CD4-positive, alpha-beta T cell treated with Interleukin-6 at 100 ng/mL for 8 hours (primary cell): ENCODE measurements at places on chromosomes 11 and 22.
A peak's percentile ranks its signal among the peaks of the same experiment; 100 is the strongest.

GRCh38 chr11:80031014-80031600 is 590.3 kb upstream of the TENM4 start:
- DNase-seq: no peak

DNA sequence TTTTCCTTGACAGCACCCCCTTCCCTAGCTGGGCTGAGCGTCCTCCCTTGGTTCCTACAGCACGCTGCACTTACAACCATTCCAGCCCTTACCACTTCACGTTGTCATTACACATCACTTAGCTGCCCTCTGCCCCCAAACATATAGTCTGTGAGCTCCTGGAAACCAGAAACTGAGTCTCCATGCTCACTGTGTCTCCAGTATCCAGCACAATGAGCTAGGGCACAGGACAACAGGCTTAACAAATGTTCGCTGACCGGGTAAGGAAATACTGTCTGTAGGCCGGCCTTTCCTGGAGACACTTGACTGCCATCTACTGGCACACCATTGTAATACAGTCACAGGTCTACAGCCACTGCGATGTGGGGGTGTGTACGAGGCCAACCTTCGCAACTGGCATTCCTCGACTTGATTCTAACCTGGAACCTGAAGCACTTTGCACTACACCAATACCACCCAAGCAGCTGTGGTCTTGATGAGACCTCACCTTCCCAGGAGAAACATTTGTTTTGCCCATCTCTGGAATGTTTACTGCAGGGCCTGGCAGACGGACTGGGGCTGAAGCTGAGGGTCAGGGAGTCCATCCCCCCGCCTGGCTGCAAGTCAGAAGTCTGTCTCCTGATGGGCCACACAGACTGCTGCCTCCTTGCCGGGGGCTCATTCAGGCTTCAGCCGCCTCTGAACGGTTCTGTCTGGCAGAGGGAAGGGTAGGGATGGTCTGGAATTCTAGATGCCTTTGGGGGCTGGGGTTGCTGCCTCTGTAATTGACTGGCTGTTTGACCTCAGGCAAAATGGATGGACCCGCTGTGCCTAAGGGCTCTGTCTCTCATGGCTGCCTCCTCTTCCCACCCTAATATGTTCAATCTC is 72.0 kb downstream of the SYN3 start:
- DNase-seq: no peak

DNA sequence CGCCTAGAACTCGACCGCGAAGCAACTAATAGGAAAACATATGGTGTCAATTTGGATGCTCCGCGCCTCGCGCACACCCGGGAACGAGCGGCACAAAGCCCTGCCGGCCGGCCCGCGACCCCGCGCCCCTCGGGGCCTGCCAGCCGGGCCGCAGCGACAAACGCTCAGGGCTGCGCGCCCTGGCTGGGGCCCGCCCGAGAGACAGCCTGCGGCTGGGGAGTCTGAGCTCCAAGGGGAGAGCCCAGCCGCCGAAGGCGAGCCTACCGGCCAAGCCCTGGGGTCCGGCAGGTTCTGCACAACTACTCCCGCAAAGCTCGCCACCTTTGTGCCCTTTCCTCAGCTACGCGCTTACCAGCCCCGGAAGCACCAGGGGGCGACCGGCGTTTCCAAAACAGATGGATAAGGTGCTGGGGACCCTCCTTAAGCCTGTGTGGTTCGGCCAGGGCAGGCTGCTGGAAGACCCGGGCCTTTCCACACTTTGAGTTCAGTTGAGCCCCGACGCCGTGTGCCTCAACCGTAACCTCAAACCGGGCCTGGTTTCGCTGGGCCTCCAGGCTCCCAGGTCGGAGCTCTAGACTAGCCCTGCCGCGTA is 6.0 kb downstream of the PAX6 start:
- no peak for DNase-seq

GRCh38 chr11:17887779-17888178 is 125.1 kb downstream of the SERGEF start:
- DNase-seq: no peak

GRCh38 chr22:37291559-37292298 is 9.4 kb downstream of the CYTH4 start:
- DNase-seq: no peak

DNA sequence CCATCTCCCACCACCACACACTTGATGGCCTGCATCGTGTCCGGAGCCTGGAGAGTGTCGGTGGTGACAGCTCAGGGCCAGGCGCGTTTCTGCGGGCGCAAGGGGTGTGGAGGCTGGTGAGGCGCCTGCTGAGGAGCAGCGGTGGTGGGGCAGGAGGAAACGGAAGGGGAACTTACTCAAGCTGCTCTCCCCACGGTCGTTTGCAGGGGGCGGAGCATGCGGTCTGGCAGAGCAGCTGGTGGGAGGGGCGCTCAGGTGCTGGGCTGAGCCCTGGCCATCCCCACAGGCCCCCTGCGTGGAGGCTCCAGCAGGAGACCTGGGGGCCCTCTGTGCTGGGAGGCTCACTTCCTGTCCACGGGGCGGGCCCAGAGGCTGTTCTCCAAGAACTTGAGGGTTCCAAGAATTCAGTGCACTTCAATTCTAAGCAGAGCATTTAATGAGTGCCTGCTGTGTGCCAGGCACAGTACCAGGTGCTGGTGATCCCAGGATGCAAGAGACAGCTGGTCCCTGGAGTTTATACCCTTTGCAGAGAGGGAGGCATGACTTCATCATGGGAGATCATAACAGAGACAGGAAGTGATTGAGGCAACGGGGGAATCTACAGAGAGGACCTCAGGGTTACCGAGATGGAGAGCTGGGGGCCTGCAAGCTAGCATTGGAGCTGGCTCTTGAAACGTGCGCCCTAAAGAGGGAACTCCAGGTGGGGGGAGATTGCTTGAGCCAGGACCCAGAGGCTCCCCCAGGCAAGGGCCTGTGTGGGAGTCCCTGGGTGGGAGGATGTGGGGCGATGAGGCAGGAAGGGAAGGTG is at the start of gene RAC2:
RAC2 (minus strand) TSS at position 156 of the 808 bp plus-strand sequence; CDS start at position 35, 121 bp downstream.
- DNase-seq: peak; percentile 91

DNA sequence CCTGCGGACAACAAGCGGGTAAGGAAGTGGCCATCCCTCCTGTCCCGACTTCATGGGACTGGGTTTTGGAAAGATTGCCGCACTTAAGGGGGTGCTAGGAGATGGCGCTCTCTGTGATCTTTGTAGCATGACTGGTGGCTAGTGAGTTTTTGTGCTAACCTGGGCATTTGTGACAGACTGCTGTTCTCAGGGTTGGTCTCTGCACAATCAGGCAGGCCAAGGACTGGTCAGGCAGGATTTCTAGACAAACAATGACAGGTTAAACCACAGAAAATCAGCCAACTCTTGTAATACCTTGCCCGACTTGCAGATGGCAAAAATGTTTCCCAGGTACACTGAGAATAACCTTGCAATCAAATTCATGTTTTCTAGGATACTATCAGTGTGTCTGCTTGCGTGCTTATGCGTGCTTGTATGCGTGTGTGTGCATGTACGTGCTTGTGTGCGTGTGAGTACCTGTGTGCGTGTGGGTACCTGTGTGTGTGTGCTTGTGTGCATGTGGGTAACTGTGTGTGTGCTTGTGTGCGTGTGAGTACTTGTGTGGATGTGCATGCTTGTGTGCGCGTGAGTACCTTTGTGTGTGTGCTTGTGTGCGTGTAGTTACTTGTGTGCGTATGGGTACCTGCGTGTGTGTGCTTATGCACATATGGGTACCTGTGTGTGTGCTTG is 25.6 kb upstream of the SORL1-AS1 start:
- DNase-seq: no peak

DNA sequence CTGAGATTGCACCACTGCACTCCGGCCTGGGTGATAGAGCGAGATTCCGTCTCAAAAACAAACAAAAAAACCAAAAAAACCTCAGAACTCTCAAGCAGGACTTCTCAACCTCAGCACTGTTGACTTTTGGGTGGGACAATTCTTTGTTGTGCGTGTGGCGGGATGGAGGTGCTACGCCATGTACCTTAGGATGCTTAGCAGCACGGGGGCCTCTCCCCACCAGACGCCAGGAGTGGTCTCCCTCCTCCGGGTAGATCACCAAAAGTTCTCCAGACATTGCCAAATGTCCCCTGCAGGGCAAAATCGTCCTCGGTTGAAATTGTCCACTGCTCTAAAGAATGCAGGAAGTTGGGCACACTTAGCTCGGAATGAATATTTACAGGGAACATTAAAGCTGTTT is 26.9 kb upstream of the ATXN10 start:
- DNase-seq: no peak

- no peak for DNase-seq
Observed at GRCh38 chr11:75667255-75667830, 1.5 kb downstream of the MAP6 start.

- no peak for DNase-seq
Observed at GRCh38 chr11:121793291-121793690, 322.7 kb downstream of the BLID start.

- no peak for DNase-seq
Observed at GRCh38 chr22:44165286-44165874, 15.3 kb upstream of the PARVG start.

- DNase-seq: no peak
Observed at GRCh38 chr11:12631651-12632050, 42.6 kb upstream of the TEAD1 start.

- no peak for DNase-seq
Observed at GRCh38 chr11:59708537-59708936, 5.1 kb downstream of the OR10V1 start.

GRCh38 chr11:32580967-32581366 is 2.7 kb upstream of the EIF3M start:
- DNase-seq: no peak

DNA sequence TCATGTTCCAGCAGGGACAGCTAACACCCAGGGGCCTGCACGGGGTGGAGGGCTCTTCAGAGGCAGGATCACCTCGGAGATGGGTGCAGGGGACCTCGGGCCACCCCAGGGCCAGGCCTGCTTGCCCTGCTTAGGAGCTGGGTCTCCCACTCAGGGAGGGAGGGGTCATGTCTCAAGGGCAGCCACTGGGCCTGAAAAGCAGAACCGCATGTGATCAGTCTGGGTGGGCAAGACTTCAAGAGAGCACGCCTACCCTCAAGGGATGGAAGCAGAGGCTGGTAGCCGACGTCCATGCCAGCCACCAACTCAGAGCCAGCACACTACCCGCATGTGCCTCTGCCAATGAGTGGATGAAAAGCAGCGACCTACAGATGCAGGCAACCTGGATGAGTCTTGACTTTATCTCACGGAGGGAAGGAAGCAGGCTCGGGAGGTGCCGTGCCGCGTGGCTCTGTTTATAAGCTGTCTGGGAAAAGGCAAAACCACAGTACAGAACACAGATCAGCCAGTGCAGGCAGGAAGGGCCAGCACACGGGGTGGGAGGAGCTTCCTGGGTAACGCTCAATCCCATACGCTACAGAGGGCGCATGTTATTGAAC is 16.0 kb downstream of the TBX1 start:
- DNase-seq: no peak

GRCh38 chr11:75342231-75342918 is 9.1 kb downstream of the ARRB1 start:
- DNase-seq: no peak

DNA sequence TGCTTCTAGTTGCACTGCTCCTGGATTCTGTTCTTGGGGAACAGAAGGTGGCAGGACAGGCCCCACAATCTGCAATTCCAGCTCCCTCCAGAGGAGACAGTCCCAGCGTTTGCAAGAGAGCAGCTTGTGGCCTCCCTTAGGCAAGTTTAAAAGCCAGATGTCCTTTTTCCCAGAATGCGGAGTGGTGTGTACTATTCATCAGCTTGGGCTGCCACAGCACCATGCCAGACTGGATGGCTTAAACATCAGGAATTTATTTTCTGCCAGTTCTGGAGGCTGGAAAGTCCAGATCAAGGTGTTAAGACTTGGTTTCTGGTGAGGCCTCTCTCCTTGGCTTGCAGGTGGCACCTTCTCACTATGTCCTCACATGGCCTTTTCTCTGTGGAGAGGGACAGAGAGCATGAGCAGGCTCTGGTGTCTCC is 11.7 kb downstream of the MIAT start:
- DNase-seq: no peak

DNA sequence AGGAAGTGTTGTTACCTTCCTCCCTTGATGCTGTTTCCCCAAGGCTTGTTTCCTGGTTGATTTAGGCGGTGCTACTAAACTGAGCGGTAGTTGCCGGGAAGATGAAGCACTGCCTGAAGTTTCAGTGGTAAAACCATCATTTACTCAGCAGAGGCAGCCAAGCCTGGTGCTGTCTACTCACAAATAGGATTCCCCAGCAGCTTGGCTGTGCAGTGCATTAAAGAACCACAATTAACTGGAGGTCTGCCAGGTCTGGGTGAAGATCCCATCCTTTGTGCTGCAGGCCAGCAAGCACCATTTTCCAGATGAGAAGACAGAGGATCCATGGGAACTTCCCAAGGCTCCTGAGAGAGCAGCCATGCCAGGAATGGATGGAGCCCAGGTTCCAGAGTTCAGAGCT is 231.9 kb upstream of the E2F8 start:
- DNase-seq: no peak

- no peak for DNase-seq
Observed at GRCh38 chr11:66316849-66317251, at the start of gene CD248. TSS of gene CD248 (minus strand) at chr11:66317044. CDS start at chr11:66317027, 17 bp downstream.

DNA sequence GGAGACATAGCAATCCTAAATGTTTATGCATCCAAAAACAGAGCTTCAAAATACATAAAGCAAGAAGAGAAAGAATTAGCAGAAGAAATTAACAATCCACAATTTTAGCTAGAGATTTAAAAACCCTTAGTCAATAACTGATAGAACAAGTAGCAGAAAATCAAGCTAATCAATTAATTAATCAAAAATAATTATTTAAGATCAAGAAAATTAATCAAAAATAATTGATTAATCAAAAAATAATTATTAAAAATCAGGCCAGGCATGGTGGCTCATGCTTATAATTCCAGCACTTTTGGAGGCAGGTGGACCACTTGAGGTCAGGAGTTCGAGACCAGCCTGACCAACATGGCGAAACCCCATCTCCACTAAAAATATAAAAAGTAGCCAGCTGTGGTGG is 29.2 kb downstream of the C11orf24 start:
- DNase-seq: no peak

GRCh38 chr22:32853662-32854061 is 52.2 kb downstream of the TIMP3 start:
- DNase-seq: no peak

DNA sequence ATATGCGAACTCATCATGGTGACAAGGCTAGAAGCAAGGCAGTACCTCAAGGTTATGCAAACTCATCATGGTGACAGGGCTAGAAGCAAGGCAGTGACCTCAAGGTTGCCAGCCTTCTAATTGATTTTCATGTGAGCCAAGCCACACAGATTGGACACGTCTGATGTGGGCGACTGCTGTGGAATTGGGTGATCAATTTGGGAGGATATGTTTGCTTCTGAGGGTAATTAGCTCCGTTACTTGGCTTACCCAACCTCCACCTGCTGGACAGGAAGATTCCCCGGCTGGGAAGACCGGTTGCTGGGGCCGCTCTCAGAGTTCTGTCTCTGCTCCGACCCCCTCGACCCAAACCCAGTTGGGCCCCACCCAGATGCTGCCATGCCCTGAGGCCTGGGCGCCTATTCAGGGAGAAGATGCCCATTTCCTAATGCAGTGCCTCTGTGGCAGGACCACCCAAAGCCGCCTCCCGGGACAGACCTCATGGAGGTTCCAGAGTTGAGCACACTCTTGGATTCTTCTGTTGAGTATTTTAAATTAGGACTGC is 69.9 kb upstream of the SHANK2 start:
- DNase-seq: no peak

DNA sequence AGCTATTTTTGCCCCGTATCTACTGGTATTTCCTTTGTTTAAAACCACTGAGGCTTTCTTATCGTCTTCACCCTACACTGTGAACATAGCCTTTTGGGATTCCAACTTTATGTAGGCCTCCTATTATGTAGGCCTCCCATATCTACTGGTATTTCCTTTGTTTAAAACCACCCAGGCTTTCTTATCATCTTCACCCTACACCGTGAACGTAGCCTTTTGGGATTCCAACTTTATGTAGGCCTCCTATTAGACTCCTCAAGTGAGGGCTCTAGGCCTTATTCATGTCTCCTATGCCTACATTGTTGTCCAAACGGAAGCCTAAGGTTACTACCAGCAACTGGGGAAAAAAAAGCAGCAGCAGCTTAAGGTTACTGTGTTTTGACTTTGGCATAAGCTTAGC is 23.7 kb downstream of the CEP295 start:
- DNase-seq: no peak
